ENCODE measurements at places on chromosomes 3 and 15.

DNA sequence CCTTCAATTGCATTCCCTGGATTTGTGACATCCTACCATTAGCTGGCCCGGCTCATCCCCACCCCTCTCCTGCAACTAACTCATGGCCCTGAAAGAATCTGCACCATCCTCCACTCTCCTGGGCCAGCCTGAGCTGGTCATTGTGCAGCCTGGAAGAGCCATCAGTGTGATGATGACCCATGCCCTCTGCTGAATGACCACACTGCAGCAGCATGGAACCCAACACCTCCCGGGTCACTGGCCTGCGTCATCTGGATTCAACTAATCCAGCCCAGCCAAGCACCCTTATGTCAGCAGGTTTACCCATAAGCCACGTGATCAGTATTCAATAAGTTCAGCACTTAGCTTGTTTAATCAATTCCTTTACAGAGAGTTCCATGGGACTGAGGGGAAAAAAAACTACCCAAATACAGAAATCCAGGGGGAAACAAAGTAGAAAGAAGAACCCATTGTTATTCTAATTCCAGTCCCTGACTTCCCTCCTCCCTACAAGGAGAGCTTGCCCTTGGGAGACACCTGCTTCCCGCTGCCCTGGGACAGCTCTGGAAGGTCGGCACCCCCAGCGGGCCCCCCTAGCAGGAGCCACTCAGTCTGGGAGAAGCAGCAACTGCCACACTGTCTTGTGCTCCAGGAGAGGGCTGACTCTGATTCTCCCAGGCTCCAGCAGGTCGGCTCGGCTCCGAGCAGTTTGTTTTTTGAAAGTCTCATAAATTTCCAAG is 309.1 kb upstream of the TLE3 start:
- DNase-seq: no peak

GRCh38 chr15:58189148-58189811 is 51.1 kb downstream of the AQP9 start:
- no peak for DNase-seq

DNA sequence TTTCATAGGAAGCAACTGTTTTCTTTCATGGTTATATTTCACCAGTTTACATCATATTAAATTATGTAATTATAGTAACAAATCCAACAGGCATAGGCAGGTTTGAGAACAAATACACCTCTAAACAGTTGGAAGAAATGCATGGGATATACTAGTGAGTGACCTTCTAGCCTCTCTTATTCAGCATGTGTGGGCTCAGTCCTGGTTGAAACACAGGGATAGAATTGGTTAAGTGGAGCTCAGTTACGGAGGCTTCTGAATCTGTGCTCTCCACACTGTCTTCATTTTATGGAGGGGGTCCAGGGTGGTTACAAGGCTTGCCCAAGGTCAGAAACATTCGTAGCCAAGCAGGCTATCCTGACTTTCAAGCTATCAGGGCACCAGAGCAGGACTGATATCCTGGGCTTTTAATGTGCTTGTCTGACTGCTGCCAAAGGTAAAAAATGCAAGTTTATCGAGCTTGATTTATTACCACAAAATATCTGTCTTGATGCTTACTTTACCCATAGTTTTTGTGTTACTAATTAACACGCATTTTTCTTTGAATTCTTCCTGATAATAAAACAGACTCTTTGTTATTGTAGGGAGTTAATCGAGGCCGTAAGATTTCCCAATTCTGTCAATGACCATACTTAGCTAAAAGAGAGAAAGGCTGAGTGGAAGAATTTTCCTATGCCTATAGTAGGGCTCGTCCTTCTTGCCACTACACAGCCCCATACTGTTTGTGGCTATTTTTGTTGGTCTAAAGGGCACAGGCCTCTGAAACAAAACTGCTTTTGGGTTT is 89.6 kb downstream of the FILIP1L start:
- no peak for DNase-seq

DNA sequence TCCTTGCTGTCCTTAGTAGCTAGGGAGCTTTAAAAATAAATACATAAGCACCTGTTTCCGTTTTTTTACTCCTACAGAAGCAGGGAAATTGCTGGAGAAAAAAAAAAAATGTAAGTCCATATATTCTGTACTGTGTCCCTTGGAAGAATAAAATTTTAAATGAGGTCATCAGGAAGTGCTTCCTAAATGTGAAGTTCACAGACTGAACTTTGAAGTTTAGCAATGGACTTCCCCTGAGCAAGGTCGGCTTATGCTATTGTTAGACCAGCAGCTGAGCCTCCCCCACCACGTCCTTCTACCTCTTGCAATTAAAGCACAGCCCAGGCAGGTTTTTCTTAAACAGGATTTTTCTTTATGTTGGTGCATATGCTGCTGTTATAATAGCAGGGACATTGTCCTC is 26.3 kb downstream of the LIPC start:
- DNase-seq: peak; percentile 62

- DNase-seq: peak; percentile 76
These were observed 47.7 kb upstream of the FMN1 start for GRCh38 chr15:33242165-33242564.
